ENCODE measurements at places on chromosomes 7 and 10. TPM values are rescaled to one million over a fixed set of nuclear protein-coding genes. Genes with fewer than 3 reads are reported as not detected.

OIT3 gene
- polyA plus RNA-seq, result not detected

NPY4R2 gene
- not detected for polyA plus RNA-seq

DNA sequence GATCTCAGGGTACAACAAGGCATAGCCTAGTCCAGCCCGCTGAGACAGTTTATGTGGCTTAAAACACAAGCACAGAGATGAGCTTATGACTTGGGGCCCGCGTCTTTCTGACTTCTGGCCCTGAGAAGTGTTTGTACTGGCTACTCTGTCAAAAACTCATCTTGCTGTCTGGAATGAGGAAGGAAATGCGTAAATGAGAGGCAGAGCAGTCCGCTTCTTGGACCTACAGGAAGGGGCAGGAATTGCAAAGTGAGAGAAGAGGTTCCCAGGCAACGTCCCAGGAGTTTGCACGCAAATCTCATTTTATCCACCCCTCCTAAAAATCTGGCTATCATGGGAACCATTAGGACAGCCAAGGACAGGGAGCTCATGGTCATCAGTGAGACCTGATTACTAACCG, 5.5 kb downstream of the ANXA11 start:
- H3K4me3 ChIP-seq, result peak overlapping the region; percentile 9
- H3K36me3 ChIP-seq, result peaks cover 3% of the 10 kb centered on the region
- H3K27ac ChIP-seq, result peak overlapping the region; percentile 97
- no peaks in the 10 kb centered on the region for H3K27me3 ChIP-seq
- peaks cover 91% of the 10 kb centered on the region for H3K4me1 ChIP-seq

DNA sequence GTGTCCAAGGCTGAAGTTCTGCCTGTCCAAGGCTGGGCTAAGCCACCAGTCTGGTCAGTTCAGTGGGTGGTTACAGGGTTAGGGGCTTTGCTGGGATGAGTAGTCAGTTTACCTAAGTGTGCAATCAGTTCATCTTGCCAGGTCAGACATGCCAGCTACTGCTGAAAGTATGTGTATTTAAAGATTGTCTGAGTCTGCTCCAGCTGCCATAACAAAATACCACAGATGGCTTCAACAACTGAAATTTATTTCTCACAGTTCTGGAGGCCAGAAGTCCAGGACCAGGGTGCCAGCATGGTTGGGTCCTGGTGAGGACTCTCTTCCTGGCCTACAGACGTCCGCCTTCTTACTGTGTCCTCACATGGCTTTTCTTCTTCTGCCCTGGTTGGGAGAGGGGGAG, 52.4 kb upstream of the TNS3 start:
- H3K27ac ChIP-seq, result no peak overlapping the region
- H3K4me1 ChIP-seq, result no peaks in the 10 kb centered on the region
- DNase-seq, result no peak
